ENCODE measurements at places on chromosomes 3 and 15.
A peak's percentile ranks its signal among the peaks of the same experiment; 100 is the strongest.

DNA sequence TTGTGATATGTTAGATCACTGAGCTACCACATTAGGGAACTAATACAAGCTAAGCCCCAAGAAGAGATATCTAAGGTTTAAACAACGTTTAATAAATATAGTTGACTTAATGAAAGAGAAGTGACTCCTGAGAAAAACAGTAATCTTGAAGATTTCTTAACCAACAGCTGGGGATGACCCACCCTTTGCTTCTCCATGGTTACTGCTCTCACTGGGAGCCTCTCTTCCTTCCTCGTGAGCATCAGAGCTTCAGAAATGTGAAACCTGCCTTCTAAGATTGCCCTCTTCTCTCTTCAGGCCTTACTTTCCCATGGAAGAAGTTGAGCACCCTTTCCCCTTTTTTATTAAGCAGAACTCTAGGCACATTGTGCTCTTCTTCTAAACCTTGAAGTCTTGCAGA is 132.2 kb upstream of the NR2E3 start:
- DNase-seq, result peak; percentile 29

DNA sequence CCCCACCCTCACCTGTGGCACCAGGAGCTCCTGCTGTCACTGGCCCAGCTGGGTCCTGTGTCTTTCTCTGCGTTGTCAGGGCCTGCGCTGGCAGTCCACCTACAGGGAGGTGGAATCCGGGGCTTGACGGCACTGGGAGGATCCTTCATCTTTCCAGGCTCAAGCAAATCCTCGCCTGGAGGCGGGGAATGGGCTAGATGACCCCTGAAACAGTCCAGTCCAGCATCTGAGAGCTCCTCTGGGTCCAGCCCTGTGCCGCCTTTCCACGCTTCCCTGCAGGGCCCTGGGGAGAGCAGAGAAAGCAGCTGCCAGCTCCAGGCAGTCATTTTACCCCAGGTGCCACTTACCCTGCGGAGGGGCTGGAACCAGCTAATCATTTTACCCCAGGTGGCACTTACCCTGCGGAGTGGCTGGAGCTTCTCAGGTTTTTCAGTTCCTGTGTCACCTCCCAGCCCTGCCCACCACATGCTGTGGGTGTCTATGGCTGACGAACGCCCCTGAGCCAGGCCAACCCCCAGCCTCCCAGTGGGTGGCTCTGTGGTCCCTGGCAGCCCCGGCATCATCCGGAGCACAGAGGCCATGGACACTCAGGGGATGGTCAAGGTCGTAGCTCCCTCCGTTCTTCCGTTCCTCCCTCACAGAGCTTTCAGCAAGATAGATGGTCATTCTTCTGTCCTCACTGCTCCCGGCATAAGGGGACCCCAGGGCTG is 17.9 kb upstream of the ADIPOQ start:
- DNase-seq, result no peak

DNA sequence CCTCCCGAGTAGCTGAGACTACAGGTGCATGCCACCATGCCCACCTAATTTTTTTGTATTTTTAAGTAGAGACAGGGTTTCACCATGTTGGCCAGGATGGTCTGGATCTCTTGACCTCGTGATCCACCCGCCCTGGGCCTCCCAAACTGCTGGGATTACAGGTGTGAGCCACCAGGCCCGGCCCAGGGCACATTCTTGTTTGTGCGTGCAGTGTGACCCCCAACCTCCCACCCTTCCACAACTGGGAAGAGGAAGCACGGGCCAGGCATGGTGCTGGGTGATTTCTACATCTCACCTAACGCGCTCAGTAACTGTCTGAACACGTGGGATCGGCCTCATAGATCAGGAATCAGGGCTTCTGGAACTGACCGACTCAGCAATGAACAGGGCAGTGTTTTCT is 48.0 kb downstream of the KLHL6 start:
- DNase-seq, result no peak

GRCh38 chr3:83461411-83461810 is 1497.4 kb upstream of the CADM2 start:
- no peak for DNase-seq

DNA sequence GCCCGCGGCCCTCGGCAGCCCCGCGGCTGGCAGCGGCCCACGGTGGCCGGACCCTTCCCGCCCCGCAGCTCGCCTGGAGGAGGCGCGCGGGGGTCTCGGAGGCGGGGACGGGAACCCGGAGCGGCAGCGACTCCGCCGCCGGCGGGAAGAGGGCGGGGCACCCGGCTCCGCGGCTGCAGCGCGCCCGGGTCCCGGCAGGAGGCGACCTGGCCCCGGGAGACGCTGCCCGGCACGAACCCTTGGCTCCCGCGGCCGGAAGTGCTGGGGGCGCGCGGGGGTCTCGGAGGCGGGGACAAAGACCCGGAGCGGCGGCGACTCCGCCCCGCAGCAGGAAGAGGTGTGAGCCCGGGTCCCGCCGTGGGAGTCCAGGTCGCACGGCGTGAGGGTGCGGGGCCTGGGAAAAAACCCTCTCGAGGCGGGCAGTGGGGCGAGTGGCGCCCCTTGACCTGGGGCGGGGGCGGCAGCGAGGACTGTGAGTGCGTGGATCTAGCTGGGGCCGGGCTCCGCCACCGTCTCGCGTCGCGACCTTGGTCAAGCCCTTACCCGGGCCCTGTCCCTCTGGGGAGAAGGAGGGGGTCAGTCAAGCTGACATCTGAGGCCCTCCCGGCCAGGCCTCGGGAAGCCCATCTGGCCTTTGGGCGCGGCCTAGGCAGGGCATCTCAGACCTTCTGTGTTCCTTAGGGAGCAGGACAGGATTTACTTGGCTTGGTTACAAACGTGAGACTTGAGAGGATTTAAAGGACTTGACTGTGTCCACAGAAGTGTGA is at the start of gene CIB2:
CIB2 (minus strand) TSS at position 151 of the 767 bp plus-strand sequence. CDS start 230 bp downstream, outside the sequence.
- peak; percentile 87 for DNase-seq

GRCh38 chr15:89753855-89754254 is 2.8 kb upstream of the MESP1 start:
- no peak for DNase-seq

GRCh38 chr15:67039384-67040075 is 25.9 kb upstream of the SMAD3 start:
- no peak for DNase-seq

DNA sequence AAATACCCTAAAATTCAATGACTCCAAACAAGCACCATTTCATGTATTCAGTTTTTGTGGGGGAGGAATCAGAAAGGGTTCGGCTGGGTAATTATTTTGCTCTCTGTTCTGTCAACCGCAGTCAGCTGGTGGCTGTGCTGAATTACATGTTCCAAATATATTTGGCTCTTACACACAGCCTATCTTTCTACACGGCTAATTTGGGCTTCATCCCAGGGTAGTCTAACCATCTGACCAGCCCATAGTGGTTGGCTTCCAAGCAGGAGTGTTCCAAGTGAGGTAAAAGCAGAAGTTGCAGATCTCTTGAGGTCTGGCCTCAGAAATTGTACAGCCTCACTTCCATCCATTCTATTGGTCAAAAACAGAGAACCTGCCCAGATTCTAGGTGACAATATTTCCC is 760.8 kb upstream of the SEMA6D start:
- no peak for DNase-seq

- no peak for DNase-seq
Measured at GRCh38 chr3:146390006-146390772, 79.2 kb downstream of the PLSCR2 start.

GRCh38 chr15:93866948-93867347 is 364.4 kb upstream of the MCTP2 start:
- no peak for DNase-seq

- DNase-seq, result peak; percentile 25
Measured at GRCh38 chr3:197023998-197024651, 5.5 kb downstream of the MELTF start.

DNA sequence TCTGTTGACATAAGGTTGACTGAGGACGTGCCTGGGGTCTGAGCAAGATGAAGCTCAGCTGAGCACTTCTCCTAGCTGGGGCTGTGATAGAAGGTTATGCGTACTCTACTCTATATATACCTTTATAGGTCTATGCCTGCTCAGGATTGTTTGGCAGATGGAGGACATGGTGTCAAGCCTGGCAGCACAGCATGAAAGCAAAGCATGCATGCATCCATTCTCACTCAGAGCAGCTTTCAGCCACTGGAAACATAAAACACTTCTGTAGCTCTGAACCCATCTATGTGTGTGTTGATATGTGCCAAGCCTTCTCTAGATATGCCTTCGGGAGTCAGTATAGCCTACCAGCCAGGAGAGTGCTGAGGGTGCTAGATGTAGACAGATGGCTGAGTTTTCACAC is 142.3 kb upstream of the NUDT16 start:
- DNase-seq, result no peak

DNA sequence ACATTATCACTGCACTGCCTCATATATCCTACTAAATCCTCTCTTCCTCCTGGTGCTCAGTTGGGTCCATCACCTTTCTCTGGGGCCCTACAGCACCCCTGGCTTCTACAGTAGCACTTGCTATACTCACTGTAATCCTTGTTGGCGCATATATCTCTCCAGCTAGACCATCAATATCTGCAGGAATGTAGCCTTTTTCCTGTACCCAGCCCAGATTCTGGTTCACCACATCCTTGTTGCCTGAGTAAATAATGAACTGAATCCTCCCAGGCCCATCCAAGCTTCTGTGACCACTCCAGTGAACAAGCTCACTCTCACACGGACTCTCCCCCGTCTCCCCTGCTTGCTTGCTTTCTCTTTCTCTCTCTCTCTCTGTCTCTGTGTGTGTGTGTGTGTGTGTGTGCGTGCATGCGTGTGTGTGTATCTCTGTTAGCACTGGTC is 62.5 kb upstream of the LIPC start:
- DNase-seq, result peak; percentile 67

DNA sequence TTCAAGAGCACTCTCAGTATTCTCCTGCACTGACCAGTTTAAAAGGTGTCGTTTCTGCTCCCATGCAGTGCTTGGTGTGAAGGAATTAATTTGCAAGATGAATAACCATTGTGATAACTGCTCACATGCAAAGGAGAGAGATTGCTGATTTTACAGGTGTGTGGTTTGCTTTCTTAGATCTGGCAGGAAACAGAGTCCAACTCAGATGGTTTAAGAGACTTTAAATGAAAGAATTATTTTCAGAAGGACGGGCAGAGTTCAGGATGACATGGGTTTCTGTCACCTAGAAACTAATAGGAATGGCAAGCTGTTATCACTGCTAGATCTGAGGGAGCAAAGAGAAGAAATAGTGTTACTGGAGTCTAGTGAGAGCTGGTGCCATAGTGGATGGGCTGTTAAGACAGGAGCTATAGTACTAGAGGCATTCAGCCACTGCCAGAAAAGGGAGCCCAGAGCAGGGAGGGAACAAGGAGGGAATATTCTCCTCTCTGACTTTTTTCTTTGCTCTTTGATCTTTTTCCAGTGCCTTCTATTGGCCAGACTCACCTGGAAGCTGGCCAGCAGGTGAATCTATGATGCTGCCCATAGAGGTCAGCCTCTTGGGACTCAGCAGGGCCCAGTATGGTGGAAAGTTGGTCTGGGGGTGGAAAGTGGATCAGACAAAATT is 14.9 kb downstream of the ATXN7 start:
- DNase-seq, result no peak

- peak; percentile 88 for DNase-seq
Measured at GRCh38 chr3:103218146-103218545, 783.3 kb downstream of the ZPLD1 start.

DNA sequence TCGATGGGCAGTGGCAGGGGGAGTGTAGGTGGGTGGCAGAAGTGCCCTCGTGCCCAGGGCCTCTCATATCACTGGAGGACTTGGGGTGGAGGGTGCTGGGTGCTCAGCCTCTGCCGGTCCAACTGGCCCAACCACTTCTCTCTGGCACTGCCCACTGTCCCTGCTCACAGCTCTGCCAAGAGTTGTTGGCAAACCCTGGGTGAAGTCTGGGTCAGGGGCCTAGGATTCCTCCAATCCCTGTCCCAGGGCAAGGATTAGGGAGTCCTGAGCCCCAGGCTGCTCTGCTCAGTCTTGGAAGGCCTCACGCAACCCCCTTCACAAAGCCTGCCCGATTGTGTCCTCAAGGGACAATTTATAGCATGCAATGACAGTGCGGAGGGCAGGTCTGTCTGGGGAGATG is 5.2 kb upstream of the PRKCD start:
- no peak for DNase-seq

GRCh38 chr15:73389539-73389938 is 20.8 kb upstream of the HCN4 start:
- no peak for DNase-seq

GRCh38 chr3:115141033-115141757 is 5.9 kb downstream of the ZBTB20 start:
- peak; percentile 50 for DNase-seq

DNA sequence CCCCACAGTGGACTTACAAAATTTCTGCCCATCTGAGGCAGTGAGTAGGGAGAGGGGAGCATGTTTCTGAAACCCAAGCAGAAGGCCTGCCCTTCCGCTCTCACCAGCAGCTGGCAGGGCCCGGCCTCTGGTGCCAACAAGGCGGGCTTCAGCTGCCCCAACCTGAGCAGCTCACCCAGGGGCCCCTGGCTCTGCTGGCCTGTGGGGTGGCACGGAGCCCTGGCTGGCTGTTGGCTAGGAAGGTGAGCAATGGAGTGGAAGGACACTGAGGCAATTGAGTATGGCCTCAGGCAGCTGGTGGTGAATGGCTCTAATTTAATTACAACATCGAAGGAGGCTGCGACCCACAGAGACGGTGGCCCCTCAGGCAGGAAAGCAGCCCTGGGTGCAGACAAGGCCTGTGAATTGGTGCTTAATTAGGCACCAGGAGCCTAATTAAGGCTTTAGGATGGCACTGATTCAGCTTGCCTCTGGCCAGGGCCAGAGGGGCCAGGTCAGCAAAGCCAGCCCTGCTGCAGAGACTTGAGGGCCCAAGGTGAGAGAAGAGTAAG is 60.9 kb downstream of the ST8SIA2 start:
- DNase-seq, result no peak

DNA sequence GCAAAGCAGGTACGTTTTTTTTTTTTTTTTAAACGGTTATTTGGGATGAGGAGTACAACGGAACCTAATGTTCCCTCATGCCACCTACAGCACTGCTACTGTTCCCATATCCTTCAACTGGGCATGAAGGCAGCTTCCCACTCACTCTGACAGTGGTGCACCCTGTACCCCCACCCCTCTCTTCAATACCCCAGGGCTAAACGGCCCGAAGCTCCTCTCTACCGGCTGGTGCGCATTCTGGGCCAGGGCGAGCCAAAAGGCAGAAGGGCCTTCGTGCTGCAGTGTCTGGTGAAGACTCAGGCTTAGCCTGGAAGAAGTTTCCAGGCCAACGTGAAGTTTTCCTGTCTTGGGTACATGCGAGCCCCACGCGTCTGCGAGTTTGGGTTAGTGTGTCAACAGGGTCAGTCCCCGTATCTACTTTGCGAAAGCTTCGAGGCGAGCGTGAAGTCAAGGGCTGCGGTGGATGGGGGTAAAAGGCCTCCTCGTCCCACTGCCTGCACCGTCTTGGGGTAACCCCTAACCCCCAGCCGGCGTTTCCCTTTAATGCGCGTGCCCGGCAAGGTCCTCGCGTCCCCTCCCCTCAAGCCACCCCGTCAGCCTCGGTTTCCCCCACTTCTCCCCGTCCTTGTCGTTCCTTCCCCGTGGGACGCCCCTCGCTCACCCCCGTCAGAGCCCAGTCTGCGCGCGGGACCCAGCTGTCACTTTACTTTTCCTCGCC is 765 bp upstream of the UBE2E2 start:
- peak; percentile 57 for DNase-seq

DNA sequence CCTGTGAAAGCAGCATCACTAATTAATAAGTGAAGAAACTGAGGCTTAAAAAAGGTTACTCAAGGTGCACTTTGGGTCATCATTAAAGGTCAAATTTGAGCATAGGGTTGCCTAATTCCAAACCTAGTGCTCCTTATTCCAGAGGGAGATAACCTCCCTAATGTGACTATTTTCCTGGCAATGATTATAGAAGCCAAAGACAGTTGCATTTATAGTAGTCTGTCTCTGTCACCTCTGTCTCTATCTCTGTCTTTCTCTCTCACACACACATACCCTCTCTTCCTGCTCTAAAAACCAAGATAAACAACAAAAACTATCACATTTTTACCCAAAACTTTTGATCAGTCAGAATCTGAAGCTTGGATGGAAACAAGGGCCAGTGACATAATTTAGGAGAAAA is 172.0 kb upstream of the LMCD1 start:
- no peak for DNase-seq

All from GM12865 (cell line).